ENCODE measurements at places on chromosomes 1 and 21. TPM values are rescaled to one million over a fixed set of nuclear protein-coding genes. Genes with fewer than 3 reads are reported as not detected.
A peak's percentile ranks its signal among the peaks of the same experiment; 100 is the strongest.

DNA sequence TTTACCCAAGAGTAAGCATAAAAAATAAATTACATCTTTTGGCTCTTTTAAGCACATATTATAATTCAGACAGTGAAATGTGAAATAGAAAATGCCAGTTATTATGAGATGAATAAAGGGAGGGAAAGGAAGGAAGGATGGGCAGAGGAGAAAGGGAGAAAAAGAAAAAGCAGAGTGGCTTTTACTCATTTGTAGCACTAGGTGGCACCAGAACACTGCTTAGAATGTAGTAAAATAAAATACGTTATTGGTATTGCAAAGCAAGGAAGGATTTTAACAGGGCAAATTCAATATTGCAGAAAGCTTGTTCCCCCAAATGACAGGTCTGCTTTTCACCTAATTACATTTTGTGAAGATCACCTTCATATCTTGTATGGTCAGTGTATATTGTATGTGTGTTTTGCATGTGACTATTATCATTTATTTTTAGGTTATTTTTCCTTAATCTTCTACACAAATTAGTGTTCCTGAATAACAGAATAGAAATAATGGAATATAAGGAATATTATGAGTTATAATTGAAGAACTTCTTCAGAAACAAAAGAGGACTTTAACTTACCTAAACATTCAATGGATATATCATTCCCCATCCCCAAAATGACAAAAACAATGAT lies 9.1 kb upstream of the PCNX2 start:
- H3K27ac ChIP-seq = no peak overlapping the region
- H3K27me3 ChIP-seq = no peaks in the 10 kb centered on the region
- H3K4me3 ChIP-seq = no peak overlapping the region
- no peaks in the 10 kb centered on the region for H3K4me1 ChIP-seq
- no peaks in the 10 kb centered on the region for H3K36me3 ChIP-seq
- no peak for DNase-seq

Gene CD34
- total RNA-seq = 17.2 TPM

Gene NOS1AP
- 0.57 TPM for total RNA-seq

GRCh38 chr1:81412954-81413353 lies 387.8 kb upstream of the ADGRL2 start:
- no peak overlapping the region for H3K27ac ChIP-seq
- no peak overlapping the region for H3K4me3 ChIP-seq
- no peaks in the 10 kb centered on the region for H3K4me1 ChIP-seq
- no peaks in the 10 kb centered on the region for H3K27me3 ChIP-seq
- no peaks in the 10 kb centered on the region for H3K36me3 ChIP-seq

Gene CNR2
- 15.4 TPM for total RNA-seq

- H3K36me3 ChIP-seq = no peaks in the 10 kb centered on the region
- no peak for DNase-seq
- no peak overlapping the region for H3K4me3 ChIP-seq
- H3K27ac ChIP-seq = no peak overlapping the region
These were observed 33.9 kb downstream of the RUNX3 start for GRCh38 chr1:24896176-24896575.

Gene RASSF5
- total RNA-seq = 133 TPM

Gene SELL
- 300 TPM for total RNA-seq

DNA sequence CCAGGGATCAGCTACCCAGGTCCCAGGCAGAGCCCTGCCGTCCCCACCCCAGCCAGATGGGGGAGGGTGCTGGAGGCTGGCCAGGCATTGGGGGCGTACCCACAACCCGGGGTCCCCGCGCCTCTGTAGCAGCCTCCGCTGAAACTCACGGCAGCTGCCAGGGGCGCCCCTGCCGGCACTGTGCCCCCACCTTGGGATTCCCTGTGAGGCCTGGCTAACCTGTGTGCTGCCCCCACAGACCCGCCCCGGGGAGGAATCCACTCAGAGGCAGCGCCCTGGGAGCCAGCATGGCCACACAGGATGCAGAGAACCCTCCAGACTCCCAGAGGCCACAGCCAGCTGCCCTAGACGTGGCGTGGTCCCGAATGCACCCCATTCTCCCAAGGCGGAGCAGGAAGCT lies 3.8 kb downstream of the DVL1 start:
- peaks cover 16% of the 10 kb centered on the region for H3K36me3 ChIP-seq
- H3K27ac ChIP-seq = no peak overlapping the region
- H3K4me1 ChIP-seq = peaks cover 42% of the 10 kb centered on the region
- H3K4me3 ChIP-seq = no peak overlapping the region
- DNase-seq = no peak

GRCh38 chr21:45299864-45300785 lies 12.4 kb upstream of the POFUT2 start:
- H3K36me3 ChIP-seq = no peaks in the 10 kb centered on the region
- peak; percentile 65 for DNase-seq
- no peaks in the 10 kb centered on the region for H3K27me3 ChIP-seq
- H3K4me1 ChIP-seq = peaks cover 13% of the 10 kb centered on the region

Gene BCAN
- total RNA-seq = not detected

Gene HAX1
- total RNA-seq = 64.6 TPM

DNA sequence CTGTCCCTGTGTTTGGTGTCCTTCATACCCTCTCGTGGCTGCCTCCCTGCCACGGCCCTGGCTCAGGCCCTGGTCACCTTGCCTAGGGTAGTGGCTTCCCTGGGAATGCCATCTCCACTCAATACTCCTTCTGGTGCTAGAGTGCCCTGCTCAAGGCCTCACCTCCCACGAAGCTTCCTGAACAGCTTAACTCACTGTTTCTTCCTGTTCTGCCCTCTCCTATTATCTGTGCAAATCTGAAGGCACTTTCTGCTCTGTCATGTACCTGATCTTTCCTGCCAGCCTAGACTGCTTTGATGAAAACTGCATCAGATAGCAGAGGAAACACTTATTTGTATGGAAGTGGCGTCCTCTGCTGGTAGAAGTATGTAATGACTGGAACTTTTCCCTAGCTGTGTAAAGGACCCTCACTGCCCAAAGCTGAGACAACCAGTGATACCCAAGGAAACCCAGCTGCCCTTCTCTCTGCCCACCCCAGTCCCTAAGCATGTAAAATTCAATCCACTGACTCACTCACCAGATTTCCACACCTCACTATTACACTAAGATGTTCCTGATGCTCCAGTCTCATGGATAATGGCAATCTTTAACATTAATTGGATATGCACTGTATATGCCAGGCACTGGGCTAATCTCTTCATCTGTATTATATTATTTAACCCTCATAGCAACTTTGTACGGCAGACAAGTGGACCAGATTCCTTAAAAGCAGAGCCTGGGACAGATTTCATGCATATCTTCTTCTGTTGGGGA lies 36.2 kb upstream of the BTG2 start:
- H3K4me3 ChIP-seq = no peak overlapping the region
- no peaks in the 10 kb centered on the region for H3K27me3 ChIP-seq
- DNase-seq = peak; percentile 80
- H3K4me1 ChIP-seq = peaks cover 44% of the 10 kb centered on the region
- H3K36me3 ChIP-seq = no peaks in the 10 kb centered on the region

- no peaks in the 10 kb centered on the region for H3K4me1 ChIP-seq
- H3K36me3 ChIP-seq = no peaks in the 10 kb centered on the region
- H3K27ac ChIP-seq = no peak overlapping the region
- H3K4me3 ChIP-seq = no peak overlapping the region
These were observed 488.0 kb downstream of the AJAP1 start for GRCh38 chr1:5142389-5142788.

GRCh38 chr1:230540421-230541155 lies 101.7 kb upstream of the COG2 start:
- no peaks in the 10 kb centered on the region for H3K36me3 ChIP-seq
- H3K4me1 ChIP-seq = no peaks in the 10 kb centered on the region
- no peaks in the 10 kb centered on the region for H3K27me3 ChIP-seq
- H3K27ac ChIP-seq = no peak overlapping the region
- H3K4me3 ChIP-seq = no peak overlapping the region

Gene DTL
- 15.7 TPM for total RNA-seq

- no peak overlapping the region for H3K27ac ChIP-seq
- DNase-seq = no peak
- no peaks in the 10 kb centered on the region for H3K27me3 ChIP-seq
These were observed 11.0 kb downstream of the GSTM5 start for GRCh38 chr1:109722908-109723691.

DNA sequence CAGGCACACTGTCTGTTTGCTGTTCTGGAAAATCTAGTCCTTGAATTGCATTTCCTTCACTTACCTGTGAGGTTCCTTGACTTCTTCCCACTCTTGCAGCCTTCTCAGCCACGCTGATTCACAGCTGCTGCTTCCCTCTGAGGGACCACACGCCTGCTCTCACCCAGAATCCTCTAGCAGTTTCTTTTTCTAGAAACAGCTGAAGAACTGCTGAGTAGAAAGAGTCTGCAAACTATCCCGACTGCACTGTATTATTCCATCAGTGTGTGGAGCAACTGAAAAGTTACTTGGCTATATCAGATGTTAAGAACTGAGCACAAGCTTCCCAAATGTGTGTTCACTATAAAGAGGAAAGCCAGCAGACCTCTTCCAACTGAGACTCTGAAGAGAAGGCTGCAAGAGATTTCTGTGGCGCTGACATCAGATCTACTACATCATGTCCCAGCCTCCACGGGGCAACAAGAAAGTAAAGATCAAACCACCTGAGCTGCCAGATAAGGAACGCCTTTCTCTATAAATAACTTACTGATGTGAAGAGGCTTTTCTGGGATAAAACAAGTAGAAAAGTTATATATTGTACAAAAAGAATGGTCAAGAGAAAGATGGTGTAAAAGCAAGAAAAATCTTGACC lies 226.6 kb downstream of the RERE start:
- H3K27me3 ChIP-seq = no peaks in the 10 kb centered on the region
- no peak overlapping the region for H3K27ac ChIP-seq
- no peaks in the 10 kb centered on the region for H3K36me3 ChIP-seq

GRCh38 chr1:4447778-4448420 lies 206.5 kb upstream of the AJAP1 start:
- no peaks in the 10 kb centered on the region for H3K36me3 ChIP-seq
- no peak overlapping the region for H3K4me3 ChIP-seq
- DNase-seq = no peak
- H3K27ac ChIP-seq = no peak overlapping the region

Gene HJV
- not detected for total RNA-seq
